Stimulated activated CD4-positive, alpha-beta T cell treated with anti-CD3 and anti-CD28 coated beads, Interleukin-2, amount 100 ng/mL, for 24 hours (primary cell): ENCODE measurements at places on chromosomes 2 and 18.

- DNase-seq: no peak
These were observed 91.1 kb downstream of the RBMS1 start for GRCh38 chr2:160402501-160402900.

DNA sequence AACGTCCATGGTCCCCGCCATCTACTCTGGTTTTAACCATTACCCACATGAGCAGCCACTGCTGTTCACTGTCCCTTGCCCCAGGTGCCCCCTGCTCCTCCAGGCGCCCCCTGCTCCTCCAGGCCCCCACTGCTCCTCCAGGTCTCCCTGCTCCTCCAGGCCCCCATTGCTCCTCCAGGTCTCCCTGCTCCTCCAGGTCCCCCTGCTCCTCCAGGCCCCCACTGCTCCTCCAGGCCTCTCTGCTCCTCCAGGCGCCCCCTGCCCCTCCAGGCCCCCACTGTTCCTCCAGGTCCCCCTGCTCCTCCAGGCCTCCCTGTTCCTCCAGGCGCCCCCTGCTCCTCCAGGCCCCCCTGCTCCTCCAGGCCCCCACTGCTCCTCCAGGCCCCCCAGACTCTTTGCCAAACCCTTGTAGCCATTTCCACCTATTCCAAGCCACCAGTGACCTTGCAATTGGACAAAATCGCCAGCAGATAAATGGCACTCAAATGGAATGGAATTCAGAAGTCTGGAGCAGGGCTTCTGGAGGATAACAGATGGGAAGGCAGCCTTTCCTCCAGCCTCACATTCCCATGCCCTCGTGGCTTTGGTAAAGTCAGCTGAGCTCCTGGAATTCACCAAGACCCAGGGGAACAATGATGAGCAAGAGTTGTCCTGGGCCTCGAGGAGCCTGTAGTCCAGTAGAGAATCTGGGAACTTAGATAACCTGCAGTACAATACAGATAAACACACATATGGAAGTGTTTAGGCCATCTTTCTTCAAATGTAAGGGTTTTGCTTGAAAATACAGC lies 13.3 kb upstream of the RPL31 start:
- DNase-seq: no peak

- no peak for DNase-seq
These were observed 15.0 kb upstream of the REG1A start for GRCh38 chr2:79105259-79105658.

GRCh38 chr2:10930721-10931516 lies 19.2 kb downstream of the KCNF1 start:
- DNase-seq: no peak

DNA sequence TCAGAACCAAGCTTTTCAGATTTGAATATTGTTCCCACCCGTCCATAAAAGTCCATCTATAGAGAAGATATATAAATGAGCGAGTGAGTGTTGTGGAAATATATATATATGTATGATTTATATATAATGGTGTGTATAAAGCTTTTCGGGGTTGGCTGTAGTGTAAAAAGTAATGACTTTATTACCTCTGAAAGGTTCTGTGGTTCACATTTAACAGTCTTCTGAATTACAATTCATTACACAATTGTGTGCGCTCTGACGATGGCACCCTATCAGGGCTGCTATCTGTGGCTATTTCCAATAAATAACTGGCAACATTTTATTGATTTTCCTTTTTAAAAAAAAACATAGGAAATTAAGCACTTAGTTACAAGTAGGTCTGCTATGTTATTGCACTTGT lies 2.7 kb upstream of the BCL11A start:
- no peak for DNase-seq

GRCh38 chr2:200703127-200703925 lies 108.4 kb upstream of the BZW1 start:
- peak; percentile 13 for DNase-seq

- no peak for DNase-seq
These were observed 108.7 kb downstream of the ZNF521 start for GRCh38 chr18:25243257-25243656.

DNA sequence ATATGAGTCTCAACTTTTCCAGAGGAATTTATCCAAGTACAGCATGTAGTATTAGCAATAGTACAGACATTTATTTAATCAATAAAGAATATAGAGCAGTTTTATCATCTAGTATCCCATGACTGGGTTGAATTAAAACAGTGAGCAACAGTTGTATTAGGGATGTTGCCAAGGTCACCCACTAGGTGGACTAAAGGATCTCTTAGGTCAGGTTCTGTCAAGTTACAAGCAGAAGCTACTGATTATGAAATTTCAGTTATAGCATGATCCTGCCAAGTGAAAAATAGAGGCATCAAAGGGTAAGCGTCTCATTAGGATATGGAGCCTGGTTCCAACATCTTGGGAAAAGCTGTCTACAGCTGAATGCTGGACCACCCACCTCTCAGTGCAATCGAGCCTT lies 52.1 kb upstream of the LAPTM4A start:
- DNase-seq: no peak

DNA sequence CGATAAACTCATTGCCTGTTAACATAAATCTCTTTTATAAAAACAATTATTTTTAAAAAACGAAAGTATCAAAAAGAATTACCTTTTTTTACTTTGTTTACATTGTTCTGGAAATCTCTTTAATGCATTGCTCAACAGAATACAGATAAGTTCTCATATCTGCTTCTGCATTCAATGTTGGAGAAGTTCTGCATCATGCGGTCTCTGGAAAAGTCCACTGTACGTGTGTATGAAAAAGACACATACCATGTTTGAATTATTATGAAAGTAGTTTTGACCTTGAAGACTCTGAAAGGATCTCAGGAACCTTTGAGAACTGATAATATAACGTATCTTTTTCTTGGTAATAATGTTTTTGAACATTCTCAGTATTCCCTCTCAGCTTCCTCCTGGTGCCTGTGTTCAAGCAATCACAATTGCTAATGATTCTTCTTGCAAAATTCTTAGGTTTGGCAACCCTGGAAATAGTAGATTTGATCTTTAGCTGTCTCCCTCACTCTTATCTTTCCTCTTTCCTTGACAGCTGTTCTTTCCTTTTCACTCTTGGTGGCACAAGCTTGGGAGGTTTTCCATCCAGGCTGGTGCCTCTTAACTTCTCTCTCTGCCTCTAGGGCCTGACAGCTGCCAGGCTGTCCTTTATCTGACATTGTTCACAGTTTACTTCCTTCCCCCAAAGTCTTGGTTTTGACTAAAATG lies 12.4 kb upstream of the IL1R1 start:
- DNase-seq: no peak
